ENCODE measurements at places on chromosomes 2 and 18. TPM values are rescaled to one million over a fixed set of nuclear protein-coding genes. Genes with fewer than 3 reads are reported as not detected.

- 0 out of 2 replicates have a peak overlapping the region, but pooled peaks have one; percentile 62 for H3K27ac ChIP-seq
- DNase-seq: no peak
- peak overlapping the region; percentile 95 for H3K4me3 ChIP-seq
- peaks cover 39% of the 10 kb centered on the region for H3K4me1 ChIP-seq
- peaks cover 11% of the 10 kb centered on the region for H3K36me3 ChIP-seq
- no peaks in the 10 kb centered on the region for H3K27me3 ChIP-seq
These were observed 2.5 kb downstream of the HADHA start for GRCh38 chr2:26241928-26242436.

DNA sequence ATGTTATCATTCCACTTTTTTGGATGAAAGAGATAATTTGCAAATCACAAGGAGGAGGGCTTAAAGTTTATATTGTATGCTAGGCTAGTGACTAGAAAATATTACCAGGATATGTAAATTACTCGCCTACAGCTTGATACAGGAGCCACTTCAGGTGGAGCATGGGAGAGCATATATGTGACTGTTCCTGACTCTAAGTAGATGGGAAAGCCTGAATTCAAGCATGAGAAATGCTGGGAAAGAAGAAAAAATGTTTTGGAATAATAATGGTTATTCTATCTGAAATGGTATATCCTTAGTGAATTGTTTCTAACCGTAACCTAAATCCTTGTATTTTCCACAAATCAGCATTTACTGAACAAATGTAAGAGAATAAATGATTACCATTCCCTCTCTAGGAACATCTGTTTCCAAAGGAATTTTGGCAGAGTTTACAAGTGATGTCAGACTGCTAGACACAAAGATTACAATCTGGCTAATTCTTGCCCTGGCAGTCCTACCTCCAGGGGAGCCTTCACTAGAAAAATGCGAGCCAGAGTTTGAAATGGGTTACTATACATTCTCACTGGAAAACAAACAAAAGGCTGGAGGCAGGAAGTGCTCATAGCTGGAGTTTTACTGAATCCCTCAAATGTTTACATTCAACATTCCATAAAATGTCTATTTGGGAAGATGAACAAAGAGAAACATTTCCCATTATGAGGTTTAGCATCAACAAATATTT is 129.4 kb upstream of the MAPRE2 start:
- H3K27ac ChIP-seq: no peak overlapping the region
- no peaks in the 10 kb centered on the region for H3K36me3 ChIP-seq
- DNase-seq: no peak
- H3K4me1 ChIP-seq: no peaks in the 10 kb centered on the region

The CXCR1 gene
- total RNA-seq: not detected

The RAB6C gene
- not detected for total RNA-seq

DNA sequence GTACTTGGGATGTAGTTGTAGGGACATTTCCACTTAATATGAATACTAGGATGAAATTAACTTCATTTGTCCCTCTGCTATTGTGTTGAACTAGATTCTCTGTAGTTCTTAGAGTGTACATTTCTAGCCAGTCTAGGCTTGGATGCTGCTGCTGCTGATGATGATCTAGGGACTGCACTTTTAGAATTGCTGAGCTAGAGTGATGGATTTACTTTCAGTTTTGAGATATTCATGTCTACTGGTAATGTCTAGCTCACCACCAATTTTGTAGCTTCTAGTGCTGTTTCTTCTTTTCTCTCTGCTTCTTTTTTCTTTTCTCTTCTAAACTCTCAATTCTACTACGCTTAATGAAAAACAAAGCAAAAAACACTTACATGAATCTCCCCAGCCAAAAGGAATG is 49.4 kb downstream of the MRPS9 start:
- DNase-seq: no peak
- no peaks in the 10 kb centered on the region for H3K36me3 ChIP-seq
- H3K27me3 ChIP-seq: no peaks in the 10 kb centered on the region
- no peak overlapping the region for H3K4me3 ChIP-seq
- no peaks in the 10 kb centered on the region for H3K4me1 ChIP-seq
- no peak overlapping the region for H3K27ac ChIP-seq

- H3K4me3 ChIP-seq: no peak overlapping the region
- peaks cover 82% of the 10 kb centered on the region for H3K27me3 ChIP-seq
- H3K4me1 ChIP-seq: no peaks in the 10 kb centered on the region
- no peak overlapping the region for H3K27ac ChIP-seq
- H3K36me3 ChIP-seq: no peaks in the 10 kb centered on the region
These were observed 151.4 kb downstream of the SNTG2 start for GRCh38 chr2:1101982-1102590.

DNA sequence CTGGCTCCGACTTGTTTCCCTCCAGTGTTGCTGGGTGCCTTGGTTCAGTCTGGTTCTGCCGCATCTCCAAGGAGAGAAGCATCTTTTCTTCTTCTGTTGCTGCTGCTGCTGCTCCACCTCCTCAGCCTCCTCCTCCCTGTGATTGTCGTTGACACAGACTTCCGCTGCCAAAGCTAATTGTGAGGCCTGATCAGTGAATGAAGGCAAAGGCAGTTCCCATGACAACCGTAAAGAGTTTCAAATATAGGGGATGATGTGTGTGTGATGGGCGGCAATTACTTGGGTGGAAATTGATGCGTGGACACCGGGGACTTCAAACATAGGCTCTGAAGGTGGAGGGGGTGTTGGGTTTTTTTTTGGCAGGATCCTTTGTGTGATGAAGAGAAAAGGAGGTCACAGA is 13.7 kb downstream of the TET3 start:
- no peak for DNase-seq
- no peak overlapping the region for H3K4me3 ChIP-seq
- no peak overlapping the region for H3K27ac ChIP-seq
- no peaks in the 10 kb centered on the region for H3K27me3 ChIP-seq
- H3K36me3 ChIP-seq: no peaks in the 10 kb centered on the region

DNA sequence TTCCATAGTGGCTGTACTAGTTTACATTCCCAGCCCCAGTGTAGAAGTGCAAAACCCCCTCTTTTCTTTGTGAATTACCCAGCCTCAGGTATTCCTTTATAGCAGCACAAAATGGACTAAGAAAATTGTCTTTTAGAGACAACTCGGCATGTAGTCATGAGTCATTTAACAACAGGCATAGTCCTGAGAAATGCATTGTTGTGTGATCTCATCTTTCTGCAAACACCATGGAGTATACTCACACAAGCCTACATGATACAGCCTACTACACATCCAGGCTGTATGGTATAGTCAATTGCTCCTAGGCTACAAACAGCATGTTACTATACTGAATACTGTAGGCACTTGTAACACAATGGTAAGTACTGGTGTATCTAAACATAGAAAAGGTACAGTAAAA is 44.4 kb upstream of the MBP start:
- no peak for DNase-seq
- no peak overlapping the region for H3K4me3 ChIP-seq
- no peaks in the 10 kb centered on the region for H3K4me1 ChIP-seq
- no peaks in the 10 kb centered on the region for H3K36me3 ChIP-seq
- no peak overlapping the region for H3K27ac ChIP-seq

DNA sequence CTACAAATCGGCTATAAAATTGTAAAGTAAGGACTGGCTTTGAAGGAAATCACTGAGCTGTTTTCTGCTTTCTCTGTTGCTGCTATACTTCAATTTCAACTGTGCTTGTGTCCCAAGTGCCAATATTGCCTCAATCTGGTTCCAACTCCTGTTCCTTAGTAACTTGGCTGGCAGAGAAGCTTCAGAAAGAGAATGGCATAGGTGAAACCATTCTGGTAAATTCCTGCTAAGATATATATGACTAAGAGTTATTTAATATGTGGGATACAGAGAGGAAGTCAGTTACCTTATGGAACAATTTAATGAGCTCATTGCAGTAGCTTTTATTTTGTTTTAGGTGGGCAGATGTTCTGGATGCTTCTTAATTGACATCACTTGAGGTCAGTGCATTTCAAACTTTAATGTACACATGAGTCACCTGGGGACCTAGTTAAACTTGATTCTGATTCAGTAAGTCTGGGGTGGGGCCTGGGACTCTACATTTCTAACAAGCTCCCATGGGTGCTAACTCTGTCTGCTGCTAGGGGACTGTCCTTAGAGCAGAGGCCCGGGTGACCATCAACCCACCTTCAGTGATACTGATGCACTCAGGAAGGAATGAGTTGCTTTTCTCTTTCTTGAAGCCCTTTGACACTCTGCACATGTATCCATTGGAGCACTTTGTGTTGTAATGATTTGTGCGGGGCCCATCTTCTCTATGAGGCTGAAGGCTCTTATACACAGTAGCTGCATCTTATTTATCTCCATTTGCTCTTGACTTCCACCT is 47.6 kb downstream of the LIPG start:
- no peaks in the 10 kb centered on the region for H3K36me3 ChIP-seq
- peak overlapping the region; percentile 85 for H3K27ac ChIP-seq
- no peak overlapping the region for H3K4me3 ChIP-seq
- H3K4me1 ChIP-seq: peaks cover 39% of the 10 kb centered on the region
- H3K27me3 ChIP-seq: no peaks in the 10 kb centered on the region

The CDK15 gene
- total RNA-seq: not detected

The RUFY4 gene
- not detected for total RNA-seq

- H3K4me1 ChIP-seq: no peaks in the 10 kb centered on the region
- H3K27me3 ChIP-seq: peaks cover 28% of the 10 kb centered on the region
- DNase-seq: no peak
- no peaks in the 10 kb centered on the region for H3K36me3 ChIP-seq
These were observed 196.0 kb downstream of the LNPK start for GRCh38 chr2:175806125-175806490.

DNA sequence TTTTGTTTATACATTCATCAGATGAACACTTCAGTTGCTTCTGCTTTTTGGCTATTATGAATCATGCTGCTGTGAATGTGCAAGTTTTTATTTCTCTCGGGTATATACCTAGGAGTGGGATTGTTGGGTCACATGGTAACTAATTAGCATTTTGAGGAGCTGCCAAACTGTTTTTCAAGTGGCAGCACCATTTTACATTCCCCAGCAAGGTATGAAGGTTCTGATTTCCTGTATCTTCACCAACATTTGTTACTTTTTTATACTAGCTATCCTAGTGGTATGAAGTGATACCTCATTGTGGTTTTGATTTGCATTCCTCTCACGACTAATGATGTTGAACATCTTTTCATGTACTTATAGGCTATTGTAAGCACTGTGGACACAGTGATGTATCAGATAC is 53.9 kb downstream of the DYNC1I2 start:
- DNase-seq: no peak
- no peak overlapping the region for H3K27ac ChIP-seq
- no peak overlapping the region for H3K4me3 ChIP-seq
- H3K36me3 ChIP-seq: peaks cover 46% of the 10 kb centered on the region

DNA sequence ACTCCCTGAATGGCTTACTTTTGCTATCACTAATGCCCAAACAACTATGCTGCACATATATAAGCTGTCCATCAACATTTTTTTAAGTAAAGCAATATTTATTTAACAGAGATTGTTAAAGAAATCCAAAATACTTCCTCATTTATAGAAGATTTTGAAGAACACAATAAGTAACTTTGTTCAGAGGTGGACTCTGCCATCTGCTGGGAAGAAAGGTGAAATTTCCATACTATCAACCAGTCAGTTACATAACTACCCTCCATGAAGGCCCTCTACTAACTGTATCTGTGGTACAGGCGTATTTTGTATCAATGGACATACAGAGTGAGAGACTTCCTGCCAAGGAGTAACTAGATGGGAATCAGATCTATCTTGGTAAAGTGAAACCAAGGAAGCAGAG is 106.0 kb downstream of the DTNB start:
- H3K27ac ChIP-seq: no peak overlapping the region
- no peak overlapping the region for H3K4me3 ChIP-seq
- no peaks in the 10 kb centered on the region for H3K36me3 ChIP-seq
- DNase-seq: peak; percentile 9
- no peaks in the 10 kb centered on the region for H3K27me3 ChIP-seq

The GPAT2 gene
- 11.0 TPM for total RNA-seq

The UGT1A10 gene
- total RNA-seq: not detected

The RNF152 gene
- not detected for total RNA-seq

- H3K36me3 ChIP-seq: no peaks in the 10 kb centered on the region
- no peak overlapping the region for H3K4me3 ChIP-seq
- peaks cover 14% of the 10 kb centered on the region for H3K4me1 ChIP-seq
- no peak overlapping the region for H3K27ac ChIP-seq
These were observed 32.1 kb upstream of the SLC66A3 start for GRCh38 chr2:11123001-11123809.

The PPP4R1 gene
- total RNA-seq: 167 TPM

- H3K4me1 ChIP-seq: peaks cover 38% of the 10 kb centered on the region
- H3K27me3 ChIP-seq: no peaks in the 10 kb centered on the region
- DNase-seq: peak; percentile 100
- peak overlapping the region; percentile 88 for H3K27ac ChIP-seq
- H3K4me3 ChIP-seq: peak overlapping the region; percentile 47
These were observed 260.2 kb upstream of the TRIB2 start for GRCh38 chr2:12456293-12457106.

The LRATD1 gene
- 3.8 TPM for total RNA-seq

DNA sequence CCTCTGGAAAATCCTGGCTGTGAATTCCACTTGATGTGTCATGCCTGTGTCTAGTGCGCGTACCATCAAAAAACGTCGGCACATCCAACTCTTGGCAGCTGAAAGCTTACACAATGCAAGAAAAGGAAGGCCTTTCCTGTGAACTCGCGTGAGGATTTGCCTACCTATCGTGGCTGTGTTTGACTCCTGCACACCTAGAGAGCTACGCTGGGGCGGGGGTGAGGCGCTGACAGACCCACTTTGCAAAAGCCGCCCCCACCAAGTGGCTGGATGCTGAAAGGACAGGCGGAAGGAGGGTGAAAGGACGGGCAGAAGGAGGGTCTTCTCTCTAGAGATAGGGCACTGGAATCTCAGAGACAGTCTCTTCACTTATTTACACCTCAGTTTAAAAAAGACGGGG is 270.1 kb downstream of the EIPR1 start:
- DNase-seq: no peak
- H3K4me1 ChIP-seq: no peaks in the 10 kb centered on the region
- no peaks in the 10 kb centered on the region for H3K36me3 ChIP-seq

The DSC2 gene
- total RNA-seq: 13.9 TPM

The CD226 gene
- total RNA-seq: 0.13 TPM

The ZAP70 gene
- not detected for total RNA-seq

- H3K4me1 ChIP-seq: no peaks in the 10 kb centered on the region
- H3K27ac ChIP-seq: no peak overlapping the region
- no peak overlapping the region for H3K4me3 ChIP-seq
- 0 out of 2 replicates have a peak, but pooled peaks cover 7% of the 10 kb centered on the region for H3K36me3 ChIP-seq
These were observed 138.0 kb downstream of the AGPS start for GRCh38 chr2:177530561-177530960.

DNA sequence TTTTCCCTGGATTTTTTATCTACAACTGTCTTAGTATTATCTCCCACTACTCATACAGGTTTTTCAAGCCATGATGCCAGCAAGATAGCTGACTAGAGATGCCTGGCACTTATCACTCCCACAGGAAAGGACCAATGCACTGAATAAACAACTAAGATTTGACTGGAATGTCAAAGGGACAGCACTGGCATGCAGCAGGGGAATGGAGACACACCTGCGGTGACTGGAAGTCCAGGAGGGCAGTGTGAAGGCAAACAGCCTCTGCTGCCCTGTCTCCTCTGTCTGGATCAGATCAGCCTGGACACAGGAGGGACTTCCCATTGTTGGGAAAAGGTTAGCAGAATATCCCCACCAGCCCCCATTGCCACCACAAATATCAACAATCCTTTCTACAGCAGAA is 85.1 kb downstream of the TMEM237 start:
- DNase-seq: peak; percentile 37
- H3K4me1 ChIP-seq: no peaks in the 10 kb centered on the region
- no peak overlapping the region for H3K4me3 ChIP-seq
- no peaks in the 10 kb centered on the region for H3K27me3 ChIP-seq
